ENCODE measurements at places on chromosomes 7 and 10.

DNA sequence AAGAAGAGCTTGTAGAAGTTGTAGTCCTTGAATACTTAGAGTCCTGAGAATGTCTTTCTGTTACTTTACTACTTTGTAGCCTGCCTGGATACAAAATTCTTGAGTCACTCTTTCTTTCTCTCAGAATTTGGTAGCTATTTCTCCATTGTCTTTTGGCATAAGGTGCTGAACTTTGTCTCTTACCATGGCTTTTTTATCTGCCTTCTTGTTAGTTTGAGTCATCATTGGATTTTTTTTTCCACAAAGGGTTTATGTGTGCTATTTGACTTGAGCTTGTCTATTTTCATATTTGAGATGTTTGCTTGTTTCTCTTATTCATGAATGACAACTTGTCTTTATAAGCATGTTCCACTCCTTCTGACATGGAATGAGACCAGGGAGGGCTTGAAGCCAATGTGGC, 74.5 kb upstream of the EXOC6 start:
- H3K4me1 ChIP-seq, result no peaks in the 10 kb centered on the region
- DNase-seq, result no peak
- H3K27me3 ChIP-seq, result no peaks in the 10 kb centered on the region
- H3K27ac ChIP-seq, result no peak overlapping the region

GRCh38 chr10:51186361-51186760, 112.1 kb downstream of the PRKG1 start:
- no peaks in the 10 kb centered on the region for H3K36me3 ChIP-seq
- H3K4me1 ChIP-seq, result no peaks in the 10 kb centered on the region
- no peaks in the 10 kb centered on the region for H3K27me3 ChIP-seq

GRCh38 chr10:81541517-81541916, 333.5 kb upstream of the NRG3 start:
- H3K27ac ChIP-seq, result no peak overlapping the region
- H3K4me1 ChIP-seq, result no peaks in the 10 kb centered on the region
- H3K4me3 ChIP-seq, result no peak overlapping the region

DNA sequence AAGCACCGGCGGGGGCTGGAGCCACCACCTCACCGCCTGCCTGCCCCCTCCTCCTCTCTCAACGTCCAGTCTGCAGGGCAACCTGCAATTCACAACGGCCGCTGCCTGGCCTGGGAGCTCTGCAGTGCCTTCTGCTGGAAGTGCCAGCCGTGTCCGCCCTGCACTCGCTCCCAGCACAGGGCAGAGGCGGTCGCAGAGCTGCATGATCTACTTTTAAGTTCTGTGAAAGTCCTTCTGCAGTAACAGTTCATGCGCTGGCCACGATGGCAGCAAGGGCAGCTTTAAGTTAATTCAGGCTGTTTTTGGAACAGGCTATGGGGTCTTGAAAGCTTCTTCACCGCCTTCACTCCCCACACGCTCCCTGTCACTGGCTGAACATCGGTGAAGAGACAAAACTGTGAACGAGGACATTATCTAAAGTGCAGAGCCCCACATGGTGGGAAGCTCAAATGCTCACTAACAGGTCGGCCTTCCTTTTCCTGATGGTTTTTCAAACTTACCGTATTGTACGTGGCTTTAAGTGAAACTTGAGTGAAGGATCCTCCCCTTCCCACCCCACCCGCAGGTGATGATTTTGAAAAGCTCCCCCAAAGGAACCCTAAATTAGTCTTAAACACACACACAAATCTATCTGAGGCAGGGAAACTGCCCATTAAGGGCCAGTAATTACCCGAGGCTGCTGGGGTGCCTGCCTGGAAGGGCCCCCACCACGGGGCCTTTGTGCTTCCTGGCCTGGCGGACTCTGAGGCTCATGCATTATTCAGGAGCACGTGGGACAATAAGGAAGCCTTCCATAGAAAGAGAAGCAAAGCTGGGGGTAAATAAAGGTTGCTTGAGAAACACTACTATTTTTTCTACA, 504.3 kb downstream of the DNAJB6 start:
- no peaks in the 10 kb centered on the region for H3K4me1 ChIP-seq
- H3K36me3 ChIP-seq, result no peaks in the 10 kb centered on the region
- H3K27me3 ChIP-seq, result no peaks in the 10 kb centered on the region

GRCh38 chr10:111246136-111246535, 169.3 kb downstream of the ADRA2A start:
- no peak overlapping the region for H3K4me3 ChIP-seq
- no peak for DNase-seq
- H3K4me1 ChIP-seq, result no peaks in the 10 kb centered on the region
- no peaks in the 10 kb centered on the region for H3K27me3 ChIP-seq
- no peak overlapping the region for H3K27ac ChIP-seq

DNA sequence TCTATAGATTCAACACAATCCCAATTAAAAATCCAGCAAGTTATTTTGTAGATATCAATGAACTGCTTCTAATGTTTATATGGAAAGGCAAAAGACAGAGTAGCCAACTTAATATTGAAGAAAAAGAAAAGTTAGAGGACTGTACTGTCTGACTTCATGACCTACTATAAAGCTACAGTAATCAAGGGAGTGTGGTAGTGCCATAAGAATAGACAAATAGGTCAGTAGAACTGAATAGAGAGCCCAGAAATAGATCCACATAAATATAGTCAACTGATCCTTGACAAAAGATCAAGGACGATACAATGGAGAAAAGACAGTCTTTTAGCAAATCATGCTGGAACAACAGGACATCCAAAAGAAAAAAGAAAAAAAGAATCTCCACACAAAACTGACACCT, 7.4 kb upstream of the EEPD1 start:
- H3K36me3 ChIP-seq, result no peaks in the 10 kb centered on the region
- no peak for DNase-seq
- no peaks in the 10 kb centered on the region for H3K4me1 ChIP-seq
- no peak overlapping the region for H3K27ac ChIP-seq
- H3K4me3 ChIP-seq, result no peak overlapping the region
- H3K27me3 ChIP-seq, result no peaks in the 10 kb centered on the region

DNA sequence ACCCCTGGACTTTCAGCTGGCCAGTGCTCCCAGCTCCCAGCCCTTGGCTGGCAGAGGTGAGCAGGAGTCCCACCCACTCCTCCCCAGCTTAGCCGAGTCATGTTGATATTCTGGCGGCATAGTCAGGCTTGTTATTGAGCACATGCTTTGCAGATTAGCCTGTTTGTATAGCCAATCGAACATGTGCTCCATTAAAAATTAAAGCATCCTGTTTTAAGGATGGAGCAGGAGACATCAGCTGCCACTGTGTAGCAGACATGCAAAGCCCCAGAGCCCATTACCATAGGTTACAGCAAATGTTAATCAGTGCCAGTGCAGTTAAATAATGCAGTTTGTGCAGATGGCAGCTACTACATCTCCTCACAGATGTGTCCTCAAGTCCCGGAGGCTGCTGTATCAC, 574.6 kb upstream of the GALNT17 start:
- DNase-seq, result no peak
- peaks cover 3% of the 10 kb centered on the region for H3K4me1 ChIP-seq

DNA sequence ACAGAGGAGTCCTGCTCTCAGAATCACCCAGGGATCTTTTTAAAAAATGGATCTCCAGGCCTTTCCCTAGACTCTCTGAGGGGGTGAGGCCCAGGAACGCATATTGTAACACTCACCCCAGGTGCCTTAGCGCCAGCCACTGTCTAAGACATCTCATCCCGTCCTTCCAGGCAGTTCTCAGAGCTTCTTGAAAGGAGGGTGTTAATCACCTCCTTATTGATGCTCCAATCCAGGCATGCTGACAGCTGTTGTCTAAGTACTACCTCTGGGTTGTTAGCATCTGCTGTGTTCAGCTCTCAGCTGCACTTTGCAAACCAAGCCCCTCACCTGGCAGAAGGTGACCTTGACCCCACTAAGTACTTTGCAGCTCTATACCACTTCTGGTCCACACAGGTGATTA, 36.0 kb downstream of the KIAA1549 start:
- no peaks in the 10 kb centered on the region for H3K4me1 ChIP-seq
- H3K36me3 ChIP-seq, result no peaks in the 10 kb centered on the region
- no peaks in the 10 kb centered on the region for H3K27me3 ChIP-seq
- no peak overlapping the region for H3K4me3 ChIP-seq
- H3K27ac ChIP-seq, result no peak overlapping the region

GRCh38 chr10:13376297-13376696, 28.2 kb upstream of the SEPHS1 start:
- no peak overlapping the region for H3K4me3 ChIP-seq
- H3K27ac ChIP-seq, result no peak overlapping the region

DNA sequence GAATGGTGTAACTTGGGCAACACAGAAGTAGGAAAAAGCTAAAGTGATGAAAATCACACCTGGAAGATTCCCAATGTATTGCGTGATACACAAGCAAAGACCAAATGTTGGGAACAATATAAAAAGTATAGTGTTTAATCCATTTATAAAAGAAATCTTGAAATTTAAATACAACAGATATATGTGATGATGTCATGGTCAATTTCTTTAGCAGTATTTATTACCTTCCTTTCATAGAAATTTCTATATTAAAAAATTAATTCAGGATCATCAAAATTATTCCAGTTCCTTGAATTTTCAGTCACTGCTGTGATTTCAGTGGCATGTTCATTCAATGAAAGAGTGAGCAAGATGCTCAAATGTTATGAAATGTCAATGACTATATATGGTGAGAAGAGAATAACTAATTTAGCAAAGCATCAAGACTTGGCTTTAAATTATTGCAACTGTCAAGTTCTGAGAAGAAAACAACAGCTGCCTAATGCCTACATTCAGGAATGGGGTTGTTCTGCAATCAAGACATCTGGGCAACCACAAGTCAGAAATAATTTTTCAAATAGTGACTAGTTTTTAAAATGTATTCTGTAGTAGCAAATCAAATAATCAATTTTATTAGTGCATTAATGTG, 308.8 kb downstream of the SEMA3D start:
- no peak overlapping the region for H3K4me3 ChIP-seq
- H3K27ac ChIP-seq, result no peak overlapping the region
- no peaks in the 10 kb centered on the region for H3K36me3 ChIP-seq
- no peak for DNase-seq

All from stomach (tissue), 19 donors.